CD4-positive, alpha-beta T cell treated with Interleukin-12 subunit alpha and Interleukin-12 subunit beta, for 1 hour (primary cell): ENCODE measurements at places on chromosomes 6 and 20.

GRCh38 chr6:158955255-158955654 is 44.7 kb downstream of the RSPH3 start:
- no peak for DNase-seq

- DNase-seq, result no peak
These were observed 28.5 kb downstream of the CHRNA4 start for GRCh38 chr20:63332488-63333240.

DNA sequence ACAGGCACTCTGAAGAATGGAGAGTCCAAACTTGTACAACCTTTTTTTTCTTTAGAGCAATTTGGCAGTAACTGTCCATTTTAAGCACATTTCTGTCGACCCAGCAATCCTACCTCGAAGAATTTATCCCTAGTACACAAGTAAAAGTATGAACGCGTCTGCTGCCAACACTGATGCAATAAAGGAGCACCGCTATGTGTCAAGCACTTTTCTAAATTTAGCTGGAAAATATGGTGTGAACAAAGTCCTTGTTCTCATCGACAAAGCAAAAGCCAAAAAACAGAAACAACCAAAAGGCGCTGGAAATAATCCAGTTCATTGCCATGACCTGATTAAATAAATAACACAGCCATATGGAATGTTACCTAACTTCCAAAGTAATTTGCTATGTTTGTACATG is 1.1 kb downstream of the DPM1 start:
- no peak for DNase-seq

GRCh38 chr20:45339799-45340198 is 8.4 kb downstream of the SDC4 start:
- no peak for DNase-seq

- DNase-seq, result no peak
These were observed 1083.0 kb upstream of the MAP3K7 start for GRCh38 chr6:91669871-91670268.

DNA sequence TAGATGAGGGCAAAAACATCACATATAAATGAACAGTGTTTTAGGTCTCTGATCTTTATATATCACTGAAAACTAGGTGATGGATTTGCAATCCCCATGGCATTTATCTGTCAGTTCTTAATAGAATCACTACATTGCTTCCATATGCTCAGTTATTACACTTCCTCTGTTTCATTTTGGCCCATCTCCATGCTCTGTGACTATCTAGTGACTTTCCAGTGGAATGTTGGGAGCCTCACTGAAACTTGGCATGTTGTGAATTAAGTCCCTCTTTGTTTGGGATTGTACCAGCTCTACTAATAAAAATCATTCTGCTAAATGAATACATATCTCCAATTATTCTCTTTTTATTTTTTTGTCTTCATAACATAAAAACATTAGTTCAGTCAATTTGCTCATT is 226.1 kb upstream of the CEP162 start:
- no peak for DNase-seq

DNA sequence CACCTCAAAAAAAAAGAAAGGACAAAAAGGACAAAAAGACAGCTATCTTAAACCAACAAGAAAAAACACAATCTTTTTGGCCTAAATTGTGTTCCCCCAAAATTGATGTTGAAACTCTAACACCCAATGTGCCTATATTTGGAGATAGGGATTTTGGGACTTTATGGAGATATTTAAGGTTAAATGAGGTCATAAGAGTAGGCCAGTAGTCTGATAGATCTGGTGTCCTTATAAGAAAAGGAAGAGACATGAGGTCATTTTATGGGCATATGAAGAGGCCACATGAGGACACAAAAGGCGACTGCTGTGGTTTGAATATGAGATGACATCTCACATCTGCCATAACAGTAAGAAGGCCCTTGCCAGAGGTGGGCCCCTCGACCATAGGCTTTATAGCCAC is 49.5 kb downstream of the TRIM38 start:
- no peak for DNase-seq
